ENCODE measurements at places on chromosomes 13 and 19.
A peak's percentile ranks its signal among the peaks of the same experiment; 100 is the strongest.

- no peak for DNase-seq
These were observed 112.4 kb downstream of the KATNAL1 start for GRCh38 chr13:30194906-30195305.

DNA sequence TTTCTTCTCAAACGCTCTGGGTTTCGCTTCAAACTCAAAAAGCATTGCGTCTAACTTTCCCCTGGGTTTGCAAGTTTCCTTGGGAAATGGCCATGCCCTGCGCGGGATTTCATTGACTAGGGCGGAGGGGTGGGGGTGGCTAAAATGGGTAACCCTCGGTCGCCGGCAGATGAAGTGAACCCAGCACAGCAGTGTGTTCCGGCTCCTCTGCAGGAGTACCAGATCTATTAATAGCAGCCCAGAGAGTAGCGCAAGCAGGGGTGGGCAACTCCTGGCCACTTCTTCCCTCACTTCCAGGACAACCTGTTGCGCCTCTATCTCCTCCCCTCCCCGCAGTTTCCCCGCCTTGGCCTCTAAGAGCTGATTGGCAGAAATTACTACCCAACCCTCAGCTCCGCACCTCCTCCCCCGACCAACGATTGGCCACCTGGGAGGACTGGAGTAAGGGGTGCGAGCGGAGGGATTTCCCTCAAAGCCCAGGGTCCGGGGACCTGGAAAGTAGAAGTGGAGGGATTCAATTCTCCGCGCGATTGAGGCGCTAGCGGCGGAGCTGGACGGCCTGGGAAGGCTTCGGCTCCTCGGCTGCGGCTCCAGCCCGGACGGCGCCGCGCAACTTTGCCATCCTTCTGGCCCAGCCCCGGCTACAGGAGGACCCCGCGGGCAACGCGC is at the start of gene FREM2:
FREM2 (plus strand) TSS at position 501 of the 669 bp plus-strand sequence. CDS start 268 bp downstream, outside the sequence.
- DNase-seq: no peak

- DNase-seq: no peak
These were observed 124.0 kb downstream of the ITGBL1 start for GRCh38 chr13:101576455-101576854.

DNA sequence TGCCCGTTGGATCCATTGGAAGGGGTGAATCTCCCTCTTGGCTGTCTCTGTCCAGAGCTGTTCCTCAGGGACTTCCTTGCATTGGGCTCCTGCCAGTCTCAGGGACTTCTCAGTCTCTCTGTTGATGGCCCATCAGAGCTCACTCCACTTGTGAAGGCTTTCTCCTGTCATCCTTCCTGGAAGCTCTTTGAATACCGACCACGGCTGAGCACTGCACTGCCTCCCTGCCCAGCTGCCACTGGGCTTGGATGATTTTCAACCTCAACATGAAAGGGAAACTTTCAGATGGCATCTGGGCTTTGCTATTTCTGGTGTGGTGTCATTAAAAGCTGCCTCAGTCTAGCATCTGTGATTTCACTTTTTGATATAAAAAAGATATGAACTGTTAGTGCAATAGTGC is 66.1 kb upstream of the ANKRD10 start:
- DNase-seq: no peak

- DNase-seq: peak; percentile 73
These were observed 18.8 kb downstream of the PDCD5 start for GRCh38 chr19:32599736-32600157.
